ENCODE measurements at places on chromosomes 3 and 15. TPM values are rescaled to one million over a fixed set of nuclear protein-coding genes. Genes with fewer than 3 reads are reported as not detected.

DNA sequence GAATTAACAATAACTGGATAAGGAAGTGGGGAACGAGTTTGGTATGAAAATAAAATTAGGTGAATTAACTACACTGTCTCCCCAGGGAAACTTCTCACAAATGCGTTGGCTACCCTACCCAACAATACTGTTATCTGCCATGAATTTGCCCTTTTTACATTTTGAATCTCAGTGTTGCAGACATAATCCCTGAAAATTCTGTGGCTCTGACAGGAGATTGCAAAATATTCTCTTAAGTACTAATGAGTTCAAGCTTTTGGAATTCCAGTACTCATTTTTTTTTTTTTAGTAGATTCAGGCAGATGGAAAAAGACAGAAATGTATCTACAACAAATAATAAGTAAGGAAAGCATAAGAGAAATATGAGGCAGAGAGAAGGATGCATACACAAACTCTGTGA is 332.6 kb downstream of the LSAMP start:
- peak; percentile 81 for DNase-seq

DNA sequence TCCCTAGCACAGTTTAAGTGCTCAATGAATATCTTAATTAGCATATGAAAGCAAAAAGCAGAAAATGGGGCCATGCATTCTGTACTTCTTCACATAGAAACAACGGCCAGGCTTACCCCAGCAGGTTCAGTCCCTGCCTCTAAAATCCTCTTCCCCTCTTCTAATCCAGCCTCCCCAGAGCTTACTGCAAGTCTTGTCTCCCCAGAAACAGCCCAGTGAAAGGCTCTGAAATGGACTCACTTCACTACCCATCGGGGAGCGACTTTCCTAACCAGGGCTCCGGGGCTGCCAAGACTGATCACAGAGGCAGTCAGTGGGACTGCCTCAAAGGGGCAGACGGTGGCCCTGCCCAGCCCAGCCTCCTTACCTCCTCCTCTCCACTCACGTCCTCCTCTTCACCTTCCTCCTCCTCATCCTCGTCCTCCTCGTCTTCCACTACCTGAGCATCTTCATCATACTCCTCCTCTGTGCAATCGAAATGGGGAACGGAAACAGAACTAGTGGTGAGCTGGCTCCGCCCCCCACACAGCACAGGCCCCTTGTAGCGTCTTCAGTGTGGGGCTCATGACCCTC is 38.0 kb downstream of the ANP32A start:
- no peak for DNase-seq

- DNase-seq: no peak
These were observed 20.9 kb upstream of the AVEN start for GRCh38 chr15:34059946-34060345.

DNA sequence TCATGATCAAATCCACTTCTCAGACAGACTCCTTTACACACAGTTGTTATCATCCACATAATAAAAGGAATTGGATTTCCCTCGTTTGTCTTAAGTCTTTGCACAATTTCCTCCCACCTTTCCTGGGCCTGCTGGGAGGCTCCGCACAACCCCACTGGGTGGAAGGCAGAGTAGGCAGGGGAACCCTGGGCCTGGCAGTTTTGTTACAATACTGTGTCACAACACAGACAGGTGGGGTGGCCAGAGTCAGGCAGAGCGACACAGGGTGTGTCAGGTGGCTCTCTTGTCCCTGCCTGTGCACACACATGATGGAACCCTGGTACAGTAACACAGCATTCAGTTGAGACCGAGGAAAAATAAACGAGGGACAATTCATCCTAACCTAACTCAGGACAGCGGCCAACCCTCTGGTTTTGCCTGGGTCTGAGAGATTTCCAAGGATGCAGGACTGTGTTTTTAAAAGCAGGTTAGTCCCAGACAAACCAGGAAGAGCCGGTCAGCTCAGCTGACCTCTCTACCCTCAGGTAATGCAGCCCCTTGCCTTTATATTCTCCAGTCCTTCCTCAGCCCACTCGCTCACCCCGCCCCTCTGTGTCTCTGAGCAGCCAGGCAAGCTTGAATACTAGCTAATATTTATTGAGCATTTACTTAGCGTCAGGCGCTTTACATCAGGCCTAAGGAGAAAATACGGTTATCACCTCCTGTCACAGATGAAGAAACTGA is 8.8 kb upstream of the FAM174B start:
- DNase-seq: no peak

DNA sequence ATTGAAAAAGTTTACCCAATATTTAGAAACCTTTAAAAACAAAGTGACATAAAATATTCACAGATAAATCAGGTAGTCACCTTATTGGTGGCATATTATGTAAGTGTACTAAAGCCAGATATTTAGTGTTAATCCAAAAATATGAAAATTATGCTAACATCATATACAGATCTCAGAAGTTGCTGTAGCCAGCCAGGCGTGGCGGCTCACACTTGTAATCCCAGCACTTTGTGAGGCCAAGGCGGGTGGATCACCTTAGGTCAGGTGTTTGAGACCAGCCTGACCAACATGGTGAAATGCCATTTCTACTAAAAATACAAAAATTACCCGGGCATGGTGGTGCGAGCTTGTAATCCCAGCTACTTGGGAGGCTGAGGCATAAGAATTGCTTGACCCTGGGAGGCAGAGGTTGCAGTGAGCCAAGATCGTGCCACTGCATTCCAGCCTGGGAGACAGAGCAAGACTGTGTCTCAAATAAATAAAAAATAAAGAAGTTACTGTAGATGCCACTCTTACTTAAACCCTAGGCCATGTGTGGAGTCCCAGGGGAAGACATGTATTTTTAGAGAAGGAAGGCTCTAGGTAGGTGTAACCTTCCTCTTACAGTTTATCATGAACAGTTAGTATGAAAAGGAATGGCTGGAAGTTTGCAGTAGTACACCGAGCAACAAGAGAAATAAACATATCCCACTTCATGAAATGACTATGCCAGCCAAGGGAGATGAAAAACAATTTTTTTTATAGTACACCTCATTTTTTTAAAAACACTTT is 9.6 kb downstream of the SETD5 start:
- DNase-seq: no peak

DNA sequence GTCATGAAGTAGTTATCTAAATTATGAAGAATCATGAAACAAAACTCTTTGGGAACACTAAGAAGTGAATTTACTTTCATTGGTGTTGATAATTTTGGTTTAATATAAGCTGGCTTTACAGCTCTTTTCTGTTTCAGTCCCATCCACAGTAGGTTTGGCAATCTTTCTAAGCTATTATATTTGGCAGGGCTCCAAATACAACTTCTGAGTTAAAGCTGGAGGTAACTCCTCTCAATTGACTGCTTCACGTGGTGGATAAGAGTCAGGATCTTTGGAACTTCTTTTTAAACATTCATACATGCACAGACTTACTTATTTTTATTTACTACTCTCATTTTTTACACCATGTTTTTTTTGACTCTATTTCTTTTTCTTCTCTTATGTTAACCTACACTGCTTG is 106.5 kb upstream of the EPHA3 start:
- DNase-seq: no peak

GRCh38 chr3:193744048-193744821 is 151.2 kb downstream of the OPA1 start:
- DNase-seq: peak; percentile 33

DNA sequence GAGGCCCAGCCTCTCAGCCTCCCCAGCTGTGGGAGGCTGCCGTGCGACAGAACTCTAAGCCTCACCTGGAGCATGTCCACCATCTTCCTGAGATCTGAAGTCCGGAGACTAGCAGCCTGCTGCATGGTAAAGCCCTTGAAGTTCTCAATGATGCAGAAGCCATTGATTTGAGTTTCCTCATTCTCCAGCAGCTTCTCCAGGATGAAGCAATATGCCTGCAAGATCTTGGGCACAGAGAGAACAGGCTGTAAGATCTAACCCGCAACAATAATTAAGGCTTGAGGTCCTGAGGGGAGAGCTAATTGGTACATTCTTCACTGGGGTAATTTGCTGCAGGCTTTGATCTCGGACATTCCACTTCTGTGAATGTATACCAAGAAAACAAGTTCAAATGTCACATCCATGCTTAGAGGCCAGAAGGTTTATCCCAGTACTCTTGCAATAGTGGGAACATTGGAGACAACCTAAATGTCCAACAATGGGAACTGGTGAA is 9.7 kb downstream of the RLBP1 start:
- DNase-seq: no peak

GRCh38 chr3:49928481-49929017 is 1.1 kb downstream of the MON1A start:
- no peak for DNase-seq

The CPLX3 gene
- total RNA-seq: 0.72 TPM

The CPOX gene
- total RNA-seq: 14.7 TPM

The KCNMB2 gene
- 15.2 TPM for total RNA-seq

The TMEM207 gene
- 1.2 TPM for total RNA-seq

The GATM gene
- total RNA-seq: 251 TPM

The ZNF660 gene
- total RNA-seq: 19.0 TPM

Measured in umbilical cord (tissue), 2 donors.